Dorsolateral prefrontal cortex (tissue), 122 donors: ENCODE measurements at places on chromosomes 11 and 22. TPM values are rescaled to one million over a fixed set of nuclear protein-coding genes. Genes with fewer than 3 reads are reported as not detected.
A peak's percentile ranks its signal among the peaks of the same experiment; 100 is the strongest.

TRIM51 gene
- not detected for total RNA-seq

GP1BB gene
- total RNA-seq = not detected

FOLR3 gene
- total RNA-seq = 0.83 TPM

BTG4 gene
- not detected for total RNA-seq

OR8D1 gene
- not detected for total RNA-seq

RPL27A gene
- 209 TPM for total RNA-seq

GRCh38 chr22:20013382-20013871 lies 3.2 kb downstream of the ARVCF start:
- DNase-seq = peak; percentile 69

GRCh38 chr11:7575841-7576725 lies 62.3 kb downstream of the PPFIBP2 start:
- DNase-seq = no peak

DNA sequence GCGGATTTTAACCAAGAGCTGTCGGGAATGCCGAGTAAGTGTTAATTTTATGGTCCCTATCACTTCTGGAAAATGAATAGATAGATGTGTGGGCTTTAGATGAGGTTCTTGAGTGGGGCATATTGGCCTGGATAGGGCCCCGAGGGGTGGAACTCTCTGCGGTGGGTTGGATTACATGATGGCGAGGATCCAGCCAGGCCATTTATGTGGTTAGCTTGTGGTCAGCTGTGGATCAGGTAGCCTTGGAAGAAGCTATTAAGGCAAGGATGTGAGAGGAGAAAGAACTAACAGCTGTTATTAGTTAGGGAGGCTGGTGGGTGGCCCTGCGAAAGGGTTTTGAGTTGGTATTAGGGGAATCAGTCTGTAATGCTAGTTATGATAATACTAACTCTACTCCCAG lies 268.4 kb downstream of the NELL1 start:
- no peak for DNase-seq

DNA sequence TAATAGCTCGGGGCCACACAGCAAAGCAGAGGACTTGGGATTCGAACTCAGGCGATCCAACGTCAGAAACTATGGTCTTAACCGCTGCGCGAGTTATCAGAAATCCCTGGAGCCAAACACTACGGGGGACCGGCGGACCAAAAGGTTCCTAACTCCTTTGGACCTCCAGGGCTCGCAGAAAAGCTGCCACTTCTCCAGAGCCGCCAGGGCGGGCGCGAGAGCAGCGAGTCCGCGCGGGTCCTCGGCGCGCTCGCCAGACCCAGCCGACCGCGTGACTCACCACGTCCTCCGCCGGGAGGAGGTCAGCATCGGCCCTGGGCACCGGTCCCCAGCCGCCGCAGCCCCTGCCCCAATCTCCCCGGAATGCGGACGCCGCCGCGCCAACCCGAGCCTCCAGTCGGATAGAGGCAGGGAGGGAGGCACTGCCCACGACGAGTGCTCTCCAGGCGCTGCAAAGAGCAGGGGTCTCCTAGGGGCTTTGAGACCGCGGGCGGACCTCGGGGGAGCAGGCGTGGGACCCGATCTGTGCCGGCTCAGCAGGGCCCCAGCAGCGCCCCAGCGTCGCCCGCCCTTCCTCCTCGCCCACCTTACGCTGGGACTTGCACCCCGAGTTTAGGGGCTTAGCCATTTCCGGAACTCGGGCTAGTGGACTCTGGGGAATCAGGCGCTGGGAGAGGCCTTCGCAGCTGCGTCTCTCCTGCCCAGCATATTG lies 6.2 kb upstream of the ALX4 start:
- DNase-seq = no peak

DNA sequence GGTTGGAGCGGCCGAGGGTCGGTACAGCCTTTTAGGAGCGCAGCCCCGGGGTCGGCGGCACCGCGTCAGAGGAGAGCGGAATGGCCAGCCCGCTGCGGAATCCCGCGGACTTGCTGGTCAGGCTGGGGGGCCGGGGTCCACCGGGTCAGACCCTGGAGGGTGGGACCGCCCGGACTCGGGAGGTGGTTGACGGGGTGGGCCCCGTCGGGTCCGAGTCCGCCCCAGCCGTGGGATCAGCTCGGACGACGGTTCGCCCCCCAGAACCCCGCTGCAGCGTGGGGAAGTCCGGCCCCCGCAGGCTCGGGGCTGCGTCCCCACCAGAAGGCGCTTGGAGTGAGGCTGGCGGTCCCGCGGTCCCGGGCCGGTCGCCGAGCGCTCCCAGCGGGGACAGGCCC lies 301 bp upstream of the ADM2 start:
- DNase-seq = no peak

GRCh38 chr11:110251836-110252235 lies 44.6 kb downstream of the RDX start:
- no peak for DNase-seq

GRCh38 chr11:118290923-118291322 lies 13.6 kb upstream of the CD3E start:
- DNase-seq = no peak

DNA sequence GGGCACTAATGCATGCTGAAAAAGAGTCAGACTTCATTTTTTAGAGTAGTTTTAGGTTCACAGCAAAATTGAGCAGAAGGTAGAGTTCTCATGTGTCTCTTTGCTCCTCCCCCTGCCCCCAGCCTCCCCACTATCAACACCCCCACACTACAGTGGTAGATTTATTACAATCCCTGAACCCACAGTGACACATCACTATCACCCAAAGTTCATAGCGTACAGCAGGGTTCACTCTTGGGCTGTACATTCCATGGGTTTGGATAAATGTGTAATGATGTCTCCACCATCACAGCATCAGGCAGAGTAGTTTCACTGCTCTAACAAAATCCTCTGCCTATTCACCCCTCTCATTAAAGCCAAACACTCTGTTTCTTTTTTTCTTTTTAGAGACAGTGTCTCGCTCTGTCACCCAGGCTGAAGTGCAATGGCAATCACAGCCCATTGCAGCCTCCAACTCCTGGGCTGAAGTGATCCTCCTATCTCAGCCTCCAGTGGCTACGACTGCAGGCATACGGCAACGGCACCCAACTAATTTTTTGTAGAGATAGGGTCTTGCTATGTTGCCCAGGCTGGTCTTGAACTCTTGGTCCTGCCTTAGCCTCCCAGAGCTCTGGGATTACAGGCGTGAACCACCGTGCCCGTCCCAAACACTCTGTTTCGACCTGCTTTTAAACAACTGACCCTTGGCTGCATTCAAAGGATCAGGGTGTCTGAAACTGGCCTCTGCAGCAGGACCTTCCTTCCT lies 4.1 kb downstream of the BEST1 start:
- DNase-seq = no peak

GRCh38 chr22:17920992-17921650 lies 103.2 kb downstream of the MICAL3 start:
- DNase-seq = no peak
